ENCODE measurements at places on chromosomes 2 and 18. TPM values are rescaled to one million over a fixed set of nuclear protein-coding genes. Genes with fewer than 3 reads are reported as not detected.

- DNase-seq, result no peak
Measured at GRCh38 chr2:172791953-172792352, 56.3 kb downstream of the RAPGEF4 start.

DNA sequence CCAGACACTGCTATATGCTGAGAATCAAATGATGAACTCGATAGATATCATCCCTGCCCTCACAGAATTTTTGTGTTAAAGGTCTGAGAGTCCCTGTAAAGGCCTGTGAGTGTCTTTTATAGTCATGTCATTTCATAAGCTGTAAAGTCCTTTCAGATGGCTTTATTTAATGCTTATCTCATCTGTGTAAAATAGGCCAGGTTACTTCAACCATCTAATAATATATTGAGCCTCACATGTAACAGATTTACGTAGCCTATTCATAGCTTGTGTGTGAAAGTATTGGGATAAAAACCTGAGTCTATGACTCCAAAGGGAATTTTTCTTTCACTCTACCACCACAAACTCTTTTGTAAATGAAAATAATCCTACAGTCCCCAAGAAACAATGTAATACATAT, 672.0 kb upstream of the SYT4 start:
- no peak for DNase-seq

DNA sequence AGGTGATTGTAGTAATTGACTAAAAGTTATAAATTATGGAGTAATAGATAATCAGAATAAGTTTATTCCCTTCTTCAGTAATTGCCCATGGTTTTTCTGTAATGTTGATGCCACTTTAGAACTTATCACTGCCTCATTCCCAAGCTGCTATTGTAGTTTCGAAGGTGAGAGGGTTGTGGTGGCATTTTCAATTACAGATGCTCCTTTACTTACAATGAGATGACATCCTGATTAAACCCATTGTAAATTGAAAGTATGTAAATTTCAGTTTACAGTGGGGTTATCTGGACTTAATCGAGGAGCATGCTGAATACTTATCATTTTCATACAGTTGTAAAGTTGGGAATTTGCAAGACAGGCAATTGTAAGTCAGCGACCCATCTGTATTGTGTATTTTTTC, 2.9 kb downstream of the NDUFV2 start:
- DNase-seq, result no peak

Gene STPG4
- polyA plus RNA-seq, result 0.14 TPM

Gene GAREM1
- 30.8 TPM for polyA plus RNA-seq

DNA sequence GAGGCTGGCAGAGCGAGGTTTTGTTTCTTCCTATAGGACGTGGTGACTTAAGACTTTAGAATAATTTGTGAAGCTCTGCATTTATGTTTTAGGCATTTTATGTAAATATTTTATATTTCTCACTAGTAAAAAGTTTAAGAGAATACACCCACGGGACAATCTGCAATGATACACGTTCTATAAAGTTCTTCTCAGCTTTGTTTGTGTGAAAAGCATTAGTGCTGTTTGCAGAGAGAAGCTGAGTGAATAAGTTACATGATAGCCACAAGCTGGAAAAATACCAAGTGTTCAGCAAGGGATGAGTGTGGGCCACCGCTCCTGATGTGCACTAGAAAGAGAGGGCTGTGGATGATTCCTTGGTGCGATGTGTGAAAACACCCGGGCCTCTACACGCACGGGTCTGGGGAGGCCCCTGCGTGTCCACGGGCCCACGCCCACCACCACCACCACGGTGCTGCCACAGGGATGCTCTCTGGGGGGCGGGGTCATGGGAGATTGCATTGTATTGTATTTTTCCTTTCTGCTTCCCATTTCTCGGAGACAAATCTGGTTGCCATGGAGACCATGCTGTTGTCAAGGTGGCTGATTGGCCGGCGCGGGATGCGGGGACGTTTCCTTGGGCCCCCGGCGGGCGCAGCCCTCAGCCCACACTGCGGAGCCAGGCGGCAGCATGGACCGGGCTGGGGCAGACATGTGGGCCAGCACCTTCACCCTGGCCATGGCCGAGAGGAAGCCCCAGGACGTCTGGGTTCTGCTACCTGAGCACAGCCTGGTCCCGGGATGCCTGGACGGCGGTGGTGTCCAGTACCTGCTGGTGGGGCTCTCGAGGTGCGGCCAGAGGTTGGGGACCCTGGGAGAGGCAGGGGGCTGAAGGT, at the start of gene RTP5:
RTP5 (plus strand) TSS at position 643 of the 875 bp plus-strand sequence; CDS start at position 671, 28 bp downstream.
- DNase-seq, result no peak

DNA sequence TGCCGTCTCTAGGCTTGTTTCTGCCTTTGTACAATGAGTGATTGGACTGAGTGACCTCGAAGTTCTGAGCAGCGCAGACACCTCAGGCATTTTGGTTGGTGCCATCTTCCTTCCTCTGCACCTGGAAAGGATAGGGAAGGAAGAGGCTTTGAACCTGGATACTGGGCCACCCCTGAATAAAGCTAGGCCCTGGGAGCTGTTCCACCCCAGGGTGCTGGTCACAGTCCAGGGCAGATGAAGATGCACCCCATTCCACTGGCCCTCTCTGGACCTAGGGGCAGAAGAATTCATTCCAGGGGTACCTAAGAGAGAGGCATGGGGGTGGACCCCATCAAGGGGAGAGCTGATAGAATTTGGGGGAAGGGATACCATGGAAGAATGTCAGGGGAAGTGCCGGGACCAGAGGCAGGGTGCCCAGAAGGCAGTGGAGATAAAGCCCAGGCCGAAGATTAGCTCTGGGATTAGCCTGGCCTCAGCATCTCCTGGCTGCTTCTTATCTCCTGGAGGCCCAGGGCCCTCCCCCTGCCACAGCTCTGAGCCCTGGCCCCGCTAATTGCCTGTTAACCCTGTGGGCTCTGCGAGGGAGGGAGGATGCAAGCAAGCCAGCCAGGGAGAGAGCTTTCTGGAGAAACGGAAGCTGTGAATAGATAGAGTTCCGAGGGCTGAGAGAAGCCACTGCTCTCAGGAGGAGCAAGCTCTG, 11.4 kb downstream of the ASIC4 start:
- DNase-seq, result no peak

- no peak for DNase-seq
Measured at GRCh38 chr2:162458240-162458639, 114.3 kb downstream of the GCA start.

DNA sequence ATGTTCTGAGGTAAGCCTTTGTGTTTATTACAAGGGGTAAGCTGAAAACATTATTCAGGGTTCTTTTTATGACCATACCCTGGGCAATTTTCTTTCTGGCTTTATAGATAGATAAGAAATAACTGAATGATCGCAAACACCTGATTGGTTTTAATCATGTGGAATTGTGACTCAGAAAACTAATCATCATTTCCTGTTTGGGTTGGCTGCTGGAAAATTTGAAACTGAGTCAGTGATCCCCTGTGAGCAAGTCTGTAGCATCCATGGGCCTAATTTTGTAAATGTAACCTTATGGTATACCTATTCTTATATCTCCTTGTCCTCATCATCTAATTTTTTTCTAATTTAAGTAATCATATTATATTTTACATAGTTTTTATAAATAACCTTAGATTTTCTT, 34.3 kb downstream of the CCDC68 start:
- no peak for DNase-seq

- no peak for DNase-seq
Measured at GRCh38 chr2:152573168-152573567, 144.1 kb downstream of the PRPF40A start.

GRCh38 chr2:233538741-233539140, 27.8 kb downstream of the USP40 start:
- no peak for DNase-seq

GRCh38 chr2:20351555-20352229, 1.0 kb upstream of the PUM2 start:
- DNase-seq, result no peak

DNA sequence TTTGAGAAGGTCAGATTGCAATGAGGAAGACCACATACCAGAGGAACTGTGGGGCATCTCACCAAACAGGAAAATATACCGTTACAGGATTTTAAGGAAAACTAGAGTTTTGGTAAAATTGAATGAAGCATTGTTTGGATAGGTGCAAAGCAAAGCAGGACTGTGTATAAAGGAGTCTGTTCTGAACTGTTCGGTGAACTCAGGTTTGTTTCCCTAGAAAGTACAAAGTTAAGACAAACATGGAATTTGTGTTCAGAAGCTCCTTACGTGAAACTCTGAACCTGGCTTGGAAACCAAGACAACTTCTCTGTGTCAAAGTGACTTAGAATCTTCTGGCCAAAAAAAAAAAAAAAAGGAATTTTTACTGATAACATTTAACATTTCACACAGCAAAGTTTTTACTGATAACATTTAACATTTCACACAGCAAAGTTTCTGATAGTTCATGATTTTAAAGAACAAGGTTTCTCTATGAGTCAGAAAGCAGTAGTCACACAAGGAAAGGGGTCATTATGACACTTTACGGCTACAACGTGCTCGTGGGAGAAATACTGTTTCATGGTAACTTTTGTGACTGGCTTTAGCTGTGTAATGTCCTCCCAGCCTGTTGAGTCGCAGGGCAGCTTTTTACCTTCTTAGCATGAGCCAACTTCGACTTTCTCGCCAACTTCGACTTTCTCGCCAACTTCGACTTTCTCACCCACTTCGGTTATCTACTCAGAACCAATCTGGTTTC, 21.2 kb upstream of the TET3 start:
- no peak for DNase-seq

- no peak for DNase-seq
Measured at GRCh38 chr2:74824679-74825078, 9.2 kb upstream of the HK2 start.

DNA sequence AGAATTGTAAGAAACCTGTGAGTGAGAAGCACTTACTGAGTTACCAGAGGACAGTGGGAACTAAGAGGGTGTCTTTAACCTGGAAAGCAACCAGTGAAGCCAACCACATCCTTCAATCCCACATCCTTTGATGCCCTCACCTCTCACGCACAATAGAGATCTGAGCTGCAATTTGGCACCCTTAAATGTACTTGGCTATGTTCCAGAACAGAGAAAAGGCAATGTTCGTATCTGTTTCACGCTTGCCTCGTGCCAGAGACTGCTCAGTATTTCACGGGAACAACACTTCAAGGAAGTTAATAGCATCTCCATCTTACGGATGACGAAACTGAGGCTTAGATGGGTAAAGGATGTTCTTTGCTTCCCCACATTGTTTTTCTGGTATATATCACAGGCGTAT, 167.4 kb downstream of the DPP10 start:
- no peak for DNase-seq

- no peak for DNase-seq
Measured at GRCh38 chr2:220708366-220708765, 863.7 kb downstream of the EPHA4 start.

DNA sequence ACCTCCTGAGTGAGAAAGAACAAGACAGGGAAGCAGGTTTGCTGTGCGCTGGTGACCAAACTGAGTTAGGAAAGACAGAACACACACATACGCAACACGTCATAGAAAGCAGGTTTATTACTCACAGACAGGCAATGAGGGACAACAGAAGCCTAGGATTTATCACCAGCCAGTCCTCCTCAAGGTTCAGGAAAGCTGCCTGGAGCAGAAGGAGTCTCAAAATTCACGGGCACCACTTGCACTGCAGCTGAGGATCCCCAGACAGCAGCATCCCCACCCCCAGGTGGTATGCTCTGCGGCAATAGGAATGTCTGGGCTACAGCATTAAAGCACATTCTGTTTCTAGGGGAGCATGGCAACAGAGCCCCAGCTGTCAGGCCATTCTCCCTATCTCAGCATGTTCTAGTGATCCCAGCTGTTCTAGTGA, 284.4 kb upstream of the RGPD4 start:
- no peak for DNase-seq

Gene MBD5
- 42.4 TPM for polyA plus RNA-seq

Gene IKZF2
- polyA plus RNA-seq, result 10.5 TPM

Gene CNGA3
- not detected for polyA plus RNA-seq

DNA sequence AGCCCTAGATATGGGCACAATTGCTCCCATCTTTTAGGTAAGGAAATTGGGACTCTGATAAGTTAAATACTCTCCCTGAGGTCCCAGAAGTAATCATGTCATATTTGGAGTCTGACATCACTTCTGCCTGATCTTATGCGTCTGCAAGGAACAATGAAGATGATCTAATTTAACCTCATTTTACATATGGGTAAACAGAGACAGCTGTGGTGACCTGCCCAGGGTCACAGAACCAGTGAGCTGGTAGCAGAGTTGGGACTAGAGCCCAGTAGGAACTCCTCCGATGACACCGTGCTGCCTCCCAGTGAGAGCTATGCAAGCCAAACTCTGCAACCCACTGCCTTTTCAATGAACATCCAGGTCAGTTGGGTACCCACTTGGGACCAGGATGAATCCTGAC, 17.8 kb downstream of the CTAGE1 start:
- no peak for DNase-seq

- no peak for DNase-seq
Measured at GRCh38 chr2:210795506-210795905, 239.1 kb downstream of the CPS1 start.

DNA sequence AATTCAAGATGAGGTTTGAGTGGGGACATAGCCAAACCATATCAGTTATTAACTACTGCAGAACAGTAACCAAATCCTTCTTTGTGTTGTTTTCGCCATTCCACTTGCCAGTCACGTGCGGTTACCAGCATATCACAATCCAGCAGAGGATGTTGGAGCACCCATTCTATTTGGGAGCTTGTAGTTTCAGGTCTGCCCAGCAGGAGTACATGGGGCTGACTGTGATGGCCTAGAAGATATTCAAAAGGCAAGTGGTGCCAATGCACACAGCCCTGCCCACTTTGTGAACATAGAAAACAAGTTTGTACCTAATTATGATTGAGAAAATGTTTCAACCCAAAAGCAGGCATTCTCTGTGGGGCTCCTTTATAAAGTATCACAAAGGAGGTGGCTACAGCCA, 57.0 kb downstream of the ZNF519 start:
- no peak for DNase-seq

- no peak for DNase-seq
Measured at GRCh38 chr18:31659576-31660177, 24.7 kb downstream of the B4GALT6 start.

DNA sequence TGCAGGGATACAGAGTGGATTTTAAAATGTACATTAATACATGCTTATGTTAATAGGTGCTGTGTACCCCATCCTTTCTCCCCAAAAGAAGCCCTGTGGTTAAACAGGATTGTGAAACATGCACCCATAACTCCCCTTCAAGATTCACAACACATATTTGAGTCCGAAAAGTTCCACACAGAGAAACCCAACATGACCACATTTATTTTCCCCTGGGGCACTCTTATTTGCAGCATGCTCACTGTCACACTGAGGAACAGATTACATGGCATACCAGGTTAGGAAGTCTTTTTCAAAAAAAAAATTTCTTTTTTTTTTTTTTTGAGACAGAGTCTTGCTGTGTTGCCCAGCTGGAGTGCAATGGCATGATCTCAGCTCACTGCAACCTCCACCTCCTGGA, 67.7 kb upstream of the COL5A2 start:
- DNase-seq, result no peak

GRCh38 chr18:63887424-63887823, at the start of gene SERPINB2:
SERPINB2 (plus strand) TSS chr18:63887705; CDS start chr18:63891445, 3,740 bp downstream.
- no peak for DNase-seq

Gene LOXHD1
- 1.3 TPM for polyA plus RNA-seq
